ENCODE measurements at places on chromosomes 6 and 20. TPM values are rescaled to one million over a fixed set of nuclear protein-coding genes. Genes with fewer than 3 reads are reported as not detected.

- no peaks in the 10 kb centered on the region for H3K27me3 ChIP-seq
- no peaks in the 10 kb centered on the region for H3K36me3 ChIP-seq
- no peak overlapping the region for H3K27ac ChIP-seq
Measured at GRCh38 chr6:126091466-126091865, 105.1 kb downstream of the TRMT11 start.

- H3K27me3 ChIP-seq, result no peaks in the 10 kb centered on the region
- no peak overlapping the region for H3K27ac ChIP-seq
- H3K4me1 ChIP-seq, result no peaks in the 10 kb centered on the region
- H3K36me3 ChIP-seq, result no peaks in the 10 kb centered on the region
Measured at GRCh38 chr6:88599571-88599970, 363.8 kb downstream of the RNGTT start.

DNA sequence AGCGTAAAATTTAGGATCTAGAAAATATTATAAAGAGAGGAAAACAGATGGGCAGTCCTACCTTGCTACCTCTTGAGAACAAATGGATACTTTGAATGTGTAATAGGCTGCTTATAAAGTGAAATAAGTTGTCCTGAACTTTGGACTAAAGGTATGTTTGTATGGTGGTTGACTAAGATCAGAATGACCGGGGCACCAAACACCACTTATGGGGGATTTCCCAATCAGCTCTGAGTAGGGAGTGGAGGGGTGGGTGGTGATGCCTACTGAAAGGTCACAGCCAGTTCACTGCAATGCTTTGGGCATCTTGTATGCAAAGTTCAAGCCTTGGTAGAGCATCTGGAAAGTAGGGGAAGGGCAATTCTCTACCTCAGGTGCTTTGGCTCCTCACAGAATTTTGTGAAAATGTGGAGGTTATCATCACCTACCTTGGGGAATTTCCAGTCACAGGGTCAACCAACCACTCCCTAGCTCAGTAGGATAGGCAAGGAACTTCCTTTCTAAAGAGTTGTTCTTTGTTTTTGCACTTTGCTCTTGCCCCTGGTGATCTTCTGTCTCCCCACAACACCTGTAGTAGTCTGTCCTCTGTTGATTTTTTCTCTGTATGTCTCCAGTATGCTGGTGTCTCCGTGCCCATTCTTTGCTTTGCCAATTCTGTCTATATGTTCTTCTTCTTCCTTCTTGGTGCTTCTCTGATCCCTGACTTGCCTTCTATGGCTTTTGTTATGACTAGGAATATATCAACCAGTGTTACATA, at the start of gene TRIM31:
TSS of gene TRIM31 (minus strand) at position 88 of the 757 bp plus-strand sequence. CDS start 285 bp downstream, outside the sequence.
- no peaks in the 10 kb centered on the region for H3K36me3 ChIP-seq
- no peak within 1 kb of the TSS for H3K4me3 ChIP-seq
- no peak within 1 kb of the TSS for H3K27ac ChIP-seq
- DNase-seq, result no peak
- H3K27me3 ChIP-seq, result peaks cover 35% of the 10 kb centered on the region

DNA sequence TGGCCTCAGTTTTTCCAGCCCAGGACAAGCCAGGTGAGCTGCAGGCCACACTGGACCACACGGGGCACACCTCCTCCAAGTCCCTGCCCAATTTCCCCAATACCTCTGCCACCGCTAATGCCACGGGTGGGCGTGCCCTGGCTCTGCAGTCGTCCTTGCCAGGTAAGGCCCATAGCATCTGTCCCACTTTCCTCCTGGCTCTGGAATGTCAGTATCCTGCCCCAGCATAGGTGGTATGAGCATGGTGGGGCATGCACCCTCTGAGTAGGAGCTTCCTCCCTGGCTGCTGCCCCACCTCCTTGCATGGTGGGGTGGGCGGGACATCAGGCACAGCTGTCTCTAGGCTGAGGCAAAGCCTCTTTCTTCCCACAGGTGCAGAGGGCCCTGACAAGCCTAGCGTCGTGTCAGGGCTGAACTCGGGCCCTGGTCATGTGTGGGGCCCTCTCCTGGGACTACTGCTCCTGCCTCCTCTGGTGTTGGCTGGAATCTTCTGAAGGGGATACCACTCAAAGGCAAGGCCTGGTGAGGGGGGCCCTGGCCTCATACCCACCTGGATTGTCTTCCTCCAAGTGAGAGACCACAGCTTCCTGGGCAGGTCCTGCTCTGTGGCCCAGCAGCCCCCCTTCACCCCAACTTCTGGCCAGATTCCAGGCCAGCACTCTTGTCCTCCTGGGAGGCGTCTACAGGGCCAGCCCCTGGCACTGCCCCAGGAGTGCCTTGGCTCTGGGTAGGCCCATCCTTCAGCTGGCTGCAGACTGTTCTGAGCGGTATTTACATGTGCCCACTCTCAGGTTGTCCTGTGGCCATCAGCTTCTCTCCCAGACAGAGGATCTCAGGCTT, 9.1 kb downstream of the PI16 start:
- H3K4me3 ChIP-seq, result no peak overlapping the region
- DNase-seq, result peak; percentile 69
- peaks cover 17% of the 10 kb centered on the region for H3K4me1 ChIP-seq
- peaks cover 21% of the 10 kb centered on the region for H3K36me3 ChIP-seq

DNA sequence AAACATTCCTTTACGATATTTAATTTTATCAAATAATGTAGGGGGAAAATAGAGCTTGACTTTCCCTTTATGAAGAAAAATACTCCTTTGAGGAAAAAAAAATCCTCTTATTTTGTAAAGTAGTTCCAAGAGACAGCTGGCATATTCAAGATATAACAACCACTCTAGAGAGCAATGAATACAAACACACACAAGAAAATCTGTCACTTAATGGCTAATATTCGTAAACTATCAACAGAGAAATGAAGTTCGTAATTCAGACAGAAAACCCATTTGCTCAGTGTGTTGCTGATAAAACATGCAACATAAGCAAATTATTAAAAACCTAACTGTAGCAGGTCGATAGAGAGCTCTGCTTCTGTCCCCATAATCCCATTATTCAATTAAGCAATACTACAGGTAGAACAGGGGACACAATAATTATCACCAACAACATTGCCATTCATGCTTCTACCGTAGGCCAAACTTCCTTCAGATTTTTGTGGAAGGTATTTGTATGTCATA, 714.4 kb upstream of the MARCKS start:
- no peaks in the 10 kb centered on the region for H3K4me1 ChIP-seq
- H3K27me3 ChIP-seq, result no peaks in the 10 kb centered on the region
- H3K27ac ChIP-seq, result no peak overlapping the region
- H3K36me3 ChIP-seq, result no peaks in the 10 kb centered on the region
- no peak for DNase-seq
- H3K4me3 ChIP-seq, result no peak overlapping the region

DNA sequence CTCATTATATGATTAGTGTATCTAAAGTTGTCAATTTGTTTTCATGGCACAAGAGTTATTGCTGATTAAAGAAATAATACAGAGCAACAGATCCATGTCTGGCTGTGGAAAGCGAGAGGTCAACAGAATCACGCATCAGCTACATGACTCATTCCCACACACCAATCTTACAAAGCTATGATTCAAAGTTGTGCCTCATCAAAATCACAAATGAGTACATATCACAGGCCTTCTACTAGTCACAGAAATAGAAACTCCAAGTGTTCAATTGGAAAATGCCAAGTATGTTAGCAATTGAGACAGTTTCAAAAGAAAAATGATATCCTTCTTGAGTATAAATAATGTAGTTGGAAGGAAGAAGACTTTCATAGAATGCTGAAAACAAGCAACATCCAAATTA, 57.8 kb upstream of the NKAIN2 start:
- H3K27ac ChIP-seq, result no peak overlapping the region
- DNase-seq, result no peak
- H3K4me3 ChIP-seq, result no peak overlapping the region
- no peaks in the 10 kb centered on the region for H3K27me3 ChIP-seq
- no peaks in the 10 kb centered on the region for H3K36me3 ChIP-seq
- H3K4me1 ChIP-seq, result no peaks in the 10 kb centered on the region

GRCh38 chr20:35020108-35020928, 64.7 kb downstream of the MYH7B start:
- H3K27me3 ChIP-seq, result no peaks in the 10 kb centered on the region
- H3K4me3 ChIP-seq, result no peak overlapping the region
- DNase-seq, result no peak
- H3K4me1 ChIP-seq, result no peaks in the 10 kb centered on the region
- H3K36me3 ChIP-seq, result peaks cover 100% of the 10 kb centered on the region

- peaks cover 14% of the 10 kb centered on the region for H3K4me1 ChIP-seq
- peaks cover 19% of the 10 kb centered on the region for H3K36me3 ChIP-seq
- no peaks in the 10 kb centered on the region for H3K27me3 ChIP-seq
- H3K4me3 ChIP-seq, result no peak overlapping the region
- no peak for DNase-seq
Measured at GRCh38 chr6:119243657-119244056, 105.9 kb downstream of the MAN1A1 start.

DNA sequence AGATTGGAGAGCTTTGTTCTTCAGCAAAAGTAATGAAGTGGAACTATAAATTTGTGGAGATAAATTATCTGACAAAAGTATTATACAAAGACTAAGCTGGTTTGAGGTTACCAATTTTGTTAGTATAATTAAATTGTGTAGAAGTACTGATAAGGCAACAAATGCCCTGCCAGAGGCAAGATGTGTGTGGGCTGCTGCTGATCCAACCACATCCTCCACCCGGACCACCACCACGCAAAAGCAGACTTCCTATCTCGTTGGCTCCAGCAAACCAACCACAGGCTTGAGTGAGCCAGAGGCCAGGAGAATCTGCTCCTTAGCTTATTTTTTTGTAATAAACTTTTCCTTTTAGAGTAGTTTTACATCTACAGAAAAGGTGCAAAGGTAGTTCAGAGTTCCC, 1.1 kb upstream of the MYLK4 start:
- H3K36me3 ChIP-seq, result no peaks in the 10 kb centered on the region
- H3K4me3 ChIP-seq, result no peak overlapping the region
- H3K27ac ChIP-seq, result no peak overlapping the region
- no peaks in the 10 kb centered on the region for H3K27me3 ChIP-seq
- H3K4me1 ChIP-seq, result peaks cover 7% of the 10 kb centered on the region

The BMP6 gene
- total RNA-seq, result 6.6 TPM

The RGS17 gene
- total RNA-seq, result 0.59 TPM

The CGA gene
- not detected for total RNA-seq

The SOBP gene
- total RNA-seq, result 6.9 TPM

The ANGPT4 gene
- 6.0 TPM for total RNA-seq

The C6orf52 gene
- total RNA-seq, result 1.3 TPM

The ALDH5A1 gene
- 13.8 TPM for total RNA-seq

The VEGFA gene
- 196 TPM for total RNA-seq

The LAMA2 gene
- total RNA-seq, result 49.6 TPM
